Stimulated activated CD8-positive, alpha-beta memory T cell treated with anti-CD3 and anti-CD28 coated beads, Interleukin-15, amount 100 ng/mL, for 24 hours (primary cell): ENCODE measurements at places on chromosomes 2 and 18.

- no peak for DNase-seq
Measured at GRCh38 chr2:170548304-170548703, 166.8 kb upstream of the SP5 start.

GRCh38 chr2:31082002-31082401, 56.2 kb downstream of the GALNT14 start:
- no peak for DNase-seq

DNA sequence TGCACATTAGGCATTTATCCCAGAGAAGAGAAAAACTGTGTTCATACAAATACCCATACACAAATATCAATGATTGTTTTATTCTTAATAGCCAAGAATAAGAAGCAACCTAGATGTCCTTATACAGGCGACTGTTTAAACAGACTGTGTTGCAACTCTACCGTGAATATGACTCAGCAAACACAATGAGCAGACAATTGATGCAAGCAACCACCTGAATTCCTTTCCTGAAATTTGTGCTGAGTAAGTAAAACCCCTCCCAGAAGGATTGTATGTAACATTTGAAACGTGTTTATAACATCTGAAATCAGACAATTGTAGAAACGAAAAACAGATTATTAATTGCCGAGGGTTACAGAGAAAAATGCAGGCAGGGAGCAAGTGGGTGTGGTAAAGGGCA, 621.9 kb upstream of the SOX11 start:
- DNase-seq, result no peak

DNA sequence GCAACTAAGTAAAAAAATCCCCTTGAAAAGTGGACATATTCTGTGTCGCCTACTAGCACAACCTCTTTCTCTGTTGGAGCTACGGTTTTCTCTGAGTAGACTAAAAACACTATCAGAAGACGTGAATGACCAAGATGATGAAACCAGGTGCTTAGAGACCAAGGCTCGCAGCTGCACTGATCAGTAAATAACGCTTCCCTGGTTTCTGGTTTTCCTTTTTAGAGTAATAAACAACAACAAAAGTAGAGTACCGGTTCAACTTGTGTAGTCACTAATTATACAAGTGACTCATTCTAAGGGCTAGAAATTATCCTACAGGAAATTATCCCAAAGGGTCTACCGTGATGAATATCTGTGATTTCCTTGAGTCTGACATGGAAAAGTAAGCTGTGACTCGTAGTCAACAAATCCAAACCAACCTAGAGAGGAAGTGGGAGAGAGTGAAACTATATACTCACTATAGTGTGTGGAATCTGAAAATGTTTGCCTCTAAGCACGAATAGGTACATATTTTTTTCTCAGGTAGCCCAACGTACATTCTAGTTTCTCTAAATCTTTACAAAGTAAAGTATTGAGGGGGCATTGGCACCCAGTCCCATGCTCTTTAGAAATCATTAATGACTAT, 17.8 kb downstream of the RASGRP3 start:
- DNase-seq, result no peak

DNA sequence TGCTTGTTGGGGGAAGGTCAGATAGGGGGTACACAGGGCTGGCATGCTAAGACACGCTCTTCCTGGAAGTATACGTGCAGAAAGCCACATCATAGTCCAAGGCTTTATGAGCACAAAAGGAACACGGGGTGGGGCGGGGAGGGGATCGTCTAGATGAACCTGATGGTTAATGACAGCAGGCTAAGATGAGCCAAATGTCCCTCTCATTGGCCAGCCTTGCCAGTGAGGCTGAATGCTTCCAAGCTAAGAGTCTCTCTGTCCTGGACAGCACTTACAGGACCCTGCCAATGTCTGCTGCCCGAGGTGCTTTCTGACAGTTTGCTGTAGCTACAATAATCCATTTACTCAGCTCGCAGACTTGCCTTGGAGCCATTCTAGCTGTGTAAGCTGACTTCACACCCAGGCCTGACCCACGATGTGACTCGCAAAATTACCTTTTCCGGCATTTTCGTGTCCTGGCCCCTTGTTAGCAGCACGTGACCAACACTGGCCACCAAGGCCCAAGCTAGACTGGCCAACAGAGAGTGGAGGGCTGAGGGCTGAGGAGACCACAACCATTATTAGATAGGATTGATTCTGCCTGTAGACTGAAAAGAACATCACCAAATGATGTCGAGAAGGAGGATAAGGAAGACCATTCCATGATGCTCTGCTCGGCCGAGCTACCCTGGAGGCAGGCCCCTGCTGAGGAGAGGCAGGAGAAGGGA, 84.2 kb downstream of the MALT1 start:
- no peak for DNase-seq

GRCh38 chr2:105114551-105114950, 76.7 kb downstream of the MRPS9 start:
- no peak for DNase-seq

DNA sequence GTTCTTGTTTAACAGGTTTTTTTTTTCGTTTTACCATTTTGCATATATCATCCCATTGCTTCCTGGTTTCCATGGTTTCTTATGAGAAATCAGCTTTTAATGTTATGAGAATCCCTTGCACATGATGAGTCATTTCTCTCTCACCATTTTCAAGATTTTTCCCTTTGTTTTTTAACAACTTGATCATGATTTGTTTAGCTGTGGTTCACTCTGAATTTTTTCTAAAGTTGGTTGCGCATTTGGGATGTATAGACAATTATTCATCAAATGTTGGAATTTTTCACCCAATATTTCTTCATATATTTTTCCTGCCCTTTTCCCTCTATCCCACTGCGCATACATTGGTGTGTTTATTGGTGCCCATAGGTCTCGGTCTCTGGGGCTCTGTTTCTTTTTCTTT, 42.4 kb upstream of the BIN1 start:
- no peak for DNase-seq
